Fibroblast of mammary gland (primary cell): ENCODE measurements at places on chromosomes 11 and 22.

DNA sequence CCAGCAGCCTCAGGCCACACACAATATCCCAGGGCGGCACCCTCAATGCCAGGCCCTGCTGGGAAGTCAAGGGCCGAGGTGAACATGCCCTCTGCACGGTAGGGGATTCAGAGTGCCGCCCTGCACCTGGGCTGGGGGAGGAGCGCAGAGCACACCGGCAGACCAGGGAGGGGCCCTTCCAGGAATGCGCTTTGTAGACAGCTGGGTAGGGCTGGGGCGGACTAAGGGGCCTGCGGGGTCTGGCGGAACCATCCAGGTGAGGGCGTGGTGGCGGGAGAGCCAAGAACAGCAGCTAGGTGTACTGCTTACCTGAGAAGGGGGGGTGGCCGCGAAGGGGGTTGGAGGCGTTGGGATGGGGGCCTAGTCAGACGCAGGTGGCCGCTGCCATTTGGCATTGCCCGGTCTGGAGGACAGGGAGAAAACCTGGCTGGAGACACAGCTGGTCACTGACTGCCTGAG, 26.0 kb downstream of the DUSP8 start:
- DNase-seq = no peak

GRCh38 chr11:8055836-8056526, 25.0 kb upstream of the TUB start:
- no peak for DNase-seq

GRCh38 chr11:103959279-103959942, 77.0 kb upstream of the DDI1 start:
- peak; percentile 69 for DNase-seq

GRCh38 chr11:20337526-20338154, 25.9 kb upstream of the HTATIP2 start:
- DNase-seq = peak; percentile 40

DNA sequence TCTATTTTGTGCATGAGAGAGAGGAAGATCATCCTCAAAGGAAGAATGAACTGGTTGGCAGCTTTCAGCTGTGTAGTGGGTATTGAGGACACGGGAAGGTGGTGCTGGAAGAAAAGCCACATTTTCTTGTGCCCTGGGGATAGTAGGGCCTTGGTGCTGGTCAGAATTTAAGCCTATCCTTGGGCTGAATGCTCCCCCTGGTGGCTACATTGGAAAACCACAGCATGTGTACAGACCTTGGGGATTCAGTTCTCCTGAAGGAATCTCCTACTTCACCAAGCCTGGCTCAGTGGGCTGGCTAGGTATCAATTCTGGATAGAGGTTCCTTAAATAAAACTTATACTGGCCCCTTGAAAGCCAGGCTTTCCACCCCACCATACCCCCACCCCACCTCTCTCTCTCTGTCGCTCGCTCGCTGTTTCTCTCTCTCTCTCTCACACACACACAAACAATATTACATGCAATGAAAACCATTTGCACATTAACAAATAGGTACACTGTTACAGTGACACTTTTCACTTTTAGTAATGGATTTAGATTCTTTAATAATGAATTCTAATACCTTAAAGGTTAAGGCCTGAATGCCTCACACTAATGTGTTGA, 2.8 kb upstream of the OR51M1 start:
- DNase-seq = peak; percentile 75

- DNase-seq = no peak
Measured at GRCh38 chr11:70862093-70862492, 390.3 kb downstream of the SHANK2 start.

- no peak for DNase-seq
Measured at GRCh38 chr11:65872586-65873317, at the start of gene EFEMP2. Gene EFEMP2 (minus strand): TSS chr11:65872800. CDS start chr11:65872354, 446 bp downstream.

DNA sequence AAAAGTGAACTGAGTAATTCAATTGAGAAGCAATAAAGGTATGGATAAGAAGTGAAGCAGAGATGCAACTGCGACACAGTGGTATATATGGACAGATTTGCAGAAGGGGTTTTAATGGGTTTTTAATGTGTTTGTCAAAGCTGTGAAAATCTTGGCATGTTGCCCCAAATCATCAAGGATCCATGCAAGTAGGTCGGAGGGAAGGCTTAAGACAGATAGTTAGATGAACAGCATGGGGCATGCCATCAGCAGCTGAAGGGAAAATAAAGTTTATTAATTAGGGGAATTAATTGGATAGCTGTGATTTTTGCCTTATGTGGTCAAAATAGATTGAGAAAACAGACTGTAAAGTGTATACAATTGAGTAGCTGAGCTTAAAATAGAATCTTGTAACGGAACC, 840.1 kb downstream of the JRKL start:
- DNase-seq = no peak

DNA sequence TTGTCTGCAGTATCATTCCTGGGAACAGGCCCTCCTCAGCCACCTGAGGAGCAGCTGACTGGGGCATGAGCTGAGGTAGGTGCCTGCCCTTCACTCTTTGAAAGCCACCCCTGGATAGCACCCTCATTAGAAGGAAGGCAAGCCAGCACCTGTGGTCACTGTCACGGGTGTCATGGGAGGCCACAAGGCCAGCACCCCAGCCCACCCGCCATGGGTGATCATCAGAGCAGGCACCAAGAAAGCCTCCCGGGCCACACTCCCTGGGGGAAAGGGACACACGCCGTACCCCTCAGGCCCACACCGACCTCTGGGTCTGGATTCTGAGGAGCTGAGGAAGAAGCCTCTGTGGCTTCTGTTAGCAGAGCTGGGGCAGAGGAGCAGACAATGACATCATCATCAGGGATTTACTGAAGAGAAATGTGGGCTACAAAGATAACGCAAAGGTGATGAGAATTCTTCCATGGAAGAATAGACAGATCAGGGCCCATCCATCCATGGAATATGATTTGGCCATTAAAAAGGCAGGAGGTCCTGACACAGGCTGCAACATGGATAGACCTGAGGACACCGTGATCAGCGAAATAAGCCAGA, 16.7 kb upstream of the NAP1L4 start:
- DNase-seq = no peak

DNA sequence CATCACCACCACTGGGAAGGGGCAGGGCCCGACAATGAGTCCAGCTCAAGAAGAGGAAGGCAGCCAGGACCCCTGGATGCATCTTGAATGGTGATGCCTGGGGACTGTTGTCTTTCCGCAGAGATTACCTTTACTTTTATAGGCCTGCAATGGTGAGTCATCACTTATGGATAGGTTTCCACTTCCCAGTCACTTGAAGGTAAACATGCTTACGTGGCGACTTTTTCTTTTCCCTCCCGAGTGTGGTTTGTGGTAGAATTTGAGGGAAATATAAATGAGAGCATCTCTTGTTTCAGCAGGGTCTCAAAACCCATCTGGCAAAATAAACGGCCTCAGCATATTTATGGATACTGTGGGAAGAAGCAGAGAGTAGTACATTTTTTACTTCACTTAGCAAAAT, at the start of gene MMP13:
Gene MMP13, minus strand, starts transcription at position 109 of the 400 bp plus-strand sequence. Its CDS starts 27 bp downstream, at position 82.
- no peak for DNase-seq

DNA sequence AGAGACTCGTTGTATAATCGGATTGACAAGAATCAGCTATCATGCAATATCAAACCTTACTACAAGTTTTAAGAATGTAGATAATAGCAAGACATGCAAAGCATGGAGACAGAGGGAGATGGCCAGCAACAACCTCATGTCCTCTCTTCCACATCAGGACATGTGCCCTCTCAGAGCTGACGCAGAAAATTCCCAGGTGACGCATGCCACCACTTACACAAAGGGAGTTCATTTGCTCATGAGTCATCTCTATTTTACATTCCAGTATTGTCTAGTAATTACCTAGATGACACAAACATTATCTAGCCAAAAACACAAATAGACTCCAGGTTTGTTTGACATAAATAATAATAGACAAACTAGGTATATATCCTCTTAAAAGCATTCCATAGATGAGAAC, 38.1 kb upstream of the OPCML start:
- no peak for DNase-seq
